ENCODE measurements at places on chromosomes 13 and 19.
A peak's percentile ranks its signal among the peaks of the same experiment; 100 is the strongest.

DNA sequence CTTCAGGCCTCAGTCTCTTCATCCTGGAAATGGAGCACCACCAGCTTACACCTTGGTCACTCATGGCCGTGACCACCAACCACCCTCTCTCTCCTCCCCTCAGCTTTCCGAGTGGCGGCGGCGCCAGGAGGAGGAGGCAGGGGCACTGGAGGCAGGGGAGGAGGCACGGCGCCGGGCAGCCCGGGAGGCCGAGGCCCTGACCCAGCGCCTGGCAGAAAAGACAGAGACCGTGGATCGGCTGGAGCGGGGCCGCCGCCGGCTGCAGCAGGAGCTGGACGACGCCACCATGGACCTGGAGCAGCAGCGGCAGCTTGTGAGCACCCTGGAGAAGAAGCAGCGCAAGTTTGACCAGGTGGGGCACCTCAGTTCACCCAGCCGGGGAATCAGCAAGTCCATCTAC lies 47.7 kb downstream of the KCNC3 start:
- DNase-seq, result no peak

- DNase-seq, result peak; percentile 89
Observed at GRCh38 chr19:4183967-4184717, 1.7 kb downstream of the ANKRD24 start.

DNA sequence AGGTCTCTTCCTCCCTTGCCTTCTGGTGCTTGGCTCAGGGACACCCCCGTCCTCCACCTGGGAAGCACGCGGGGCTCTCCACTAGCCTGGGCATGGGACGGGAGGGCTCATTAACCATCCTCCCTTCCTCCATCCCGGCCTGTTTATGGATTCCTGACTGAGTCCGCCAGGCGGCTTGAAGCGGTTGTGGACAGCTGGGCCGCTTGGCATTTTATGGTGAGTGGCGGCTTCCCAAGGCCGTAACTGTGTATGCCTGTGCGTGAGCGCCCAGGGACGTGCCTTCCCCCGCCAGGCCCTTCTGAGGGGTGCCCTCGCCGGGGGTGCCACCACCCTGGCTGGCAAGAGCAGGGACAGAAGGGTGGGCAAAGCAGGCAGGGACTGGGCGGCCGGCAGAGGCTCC lies 202.8 kb downstream of the URI1 start:
- no peak for DNase-seq

DNA sequence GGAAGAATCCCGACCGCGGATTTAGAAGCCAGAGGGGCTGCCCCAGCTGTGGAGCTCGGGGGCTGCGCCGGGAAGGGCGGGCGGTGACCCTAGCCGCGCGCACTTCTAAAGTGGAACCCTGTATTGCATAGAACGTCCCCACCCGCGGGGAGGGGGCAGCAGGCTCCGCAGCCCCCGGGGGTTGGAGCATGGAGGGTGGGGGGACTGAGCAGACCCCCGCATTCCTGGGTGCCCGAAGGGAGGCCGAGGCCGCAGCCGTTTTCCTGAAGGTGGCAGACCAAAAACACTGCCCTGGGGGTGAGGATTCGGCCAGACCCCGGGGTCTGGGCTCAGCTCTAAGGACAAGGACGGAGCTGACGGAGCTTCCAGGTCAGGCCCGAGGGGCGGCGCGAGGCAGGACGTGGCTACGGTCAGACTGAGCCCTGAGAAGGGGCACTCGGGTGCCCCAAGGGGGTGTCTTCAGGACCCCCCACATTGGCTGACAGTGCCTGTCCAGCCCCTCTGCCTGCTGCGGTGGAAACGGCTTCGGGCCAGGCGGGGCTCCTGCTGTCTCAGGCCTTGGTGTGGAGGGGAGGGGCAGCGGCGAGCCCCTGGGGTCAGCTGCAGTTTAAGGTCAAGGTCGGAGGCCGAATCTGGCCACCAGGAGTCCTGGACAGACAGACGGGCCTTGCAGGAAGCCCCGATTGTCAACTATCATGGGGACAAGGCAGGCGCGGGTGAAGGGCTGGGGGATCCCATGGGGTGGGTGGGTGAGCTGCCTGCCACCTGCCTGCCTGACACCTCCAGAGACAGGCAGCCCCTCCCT lies 12.6 kb downstream of the MKNK2 start:
- no peak for DNase-seq

DNA sequence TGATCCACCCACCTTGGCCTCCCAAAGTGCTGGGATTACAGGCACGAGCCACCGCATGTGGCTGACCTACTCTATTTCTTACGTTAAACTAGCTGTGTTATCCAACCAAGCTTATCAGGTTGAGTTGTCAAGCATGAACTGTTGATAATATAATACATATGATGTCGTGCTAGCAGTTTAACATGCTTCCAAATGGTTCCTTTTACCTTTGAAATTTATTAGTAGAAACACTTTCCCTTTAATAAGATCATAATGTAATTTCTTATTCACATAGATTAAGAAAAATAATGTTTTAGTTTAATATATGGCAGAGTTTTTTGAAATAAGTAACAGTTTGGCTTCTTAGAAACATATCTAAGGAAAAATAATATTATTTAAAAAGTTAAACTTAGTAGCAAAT lies 34.4 kb upstream of the VWA8 start:
- DNase-seq, result no peak

- DNase-seq, result no peak
Observed at GRCh38 chr19:29364999-29365398, 152.0 kb upstream of the UQCRFS1 start.

DNA sequence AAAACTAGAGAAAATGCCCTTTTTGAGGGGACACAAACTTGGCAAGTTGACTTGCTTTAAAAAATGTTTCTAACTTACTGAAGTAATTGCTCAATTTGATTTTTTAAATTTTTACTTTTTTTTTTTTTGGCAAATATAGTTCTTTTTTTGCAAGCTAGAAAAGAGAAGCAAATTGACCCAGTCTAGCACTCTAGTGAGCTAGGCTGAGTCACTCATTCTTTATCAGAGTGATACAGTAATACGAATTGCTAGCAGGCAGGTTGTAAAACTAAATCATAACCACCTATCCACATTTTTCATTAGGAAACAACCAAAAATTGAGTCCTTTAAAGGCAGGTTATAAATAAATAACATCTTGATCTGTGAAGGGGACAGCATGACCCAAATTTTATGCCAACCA lies 51.9 kb upstream of the C1QTNF9 start:
- no peak for DNase-seq

Data from NCI-H187 (cell line).